ENCODE measurements at places on chromosomes 16 and 17.
A peak's percentile ranks its signal among the peaks of the same experiment; 100 is the strongest.

GRCh38 chr17:62822080-62822904 is 14.2 kb upstream of the MARCHF10 start:
- no peak overlapping the region for H3K4me3 ChIP-seq
- no peaks in the 10 kb centered on the region for H3K27me3 ChIP-seq
- peaks cover 32% of the 10 kb centered on the region for H3K4me1 ChIP-seq
- H3K36me3 ChIP-seq, result no peaks in the 10 kb centered on the region
- peak overlapping the region; percentile 14 for H3K27ac ChIP-seq

- no peak overlapping the region for H3K27ac ChIP-seq
- H3K27me3 ChIP-seq, result no peaks in the 10 kb centered on the region
- H3K4me1 ChIP-seq, result no peaks in the 10 kb centered on the region
- peaks cover 81% of the 10 kb centered on the region for H3K36me3 ChIP-seq
- no peak for DNase-seq
Measured at GRCh38 chr16:28834873-28835863, 11.0 kb downstream of the TUFM start.

DNA sequence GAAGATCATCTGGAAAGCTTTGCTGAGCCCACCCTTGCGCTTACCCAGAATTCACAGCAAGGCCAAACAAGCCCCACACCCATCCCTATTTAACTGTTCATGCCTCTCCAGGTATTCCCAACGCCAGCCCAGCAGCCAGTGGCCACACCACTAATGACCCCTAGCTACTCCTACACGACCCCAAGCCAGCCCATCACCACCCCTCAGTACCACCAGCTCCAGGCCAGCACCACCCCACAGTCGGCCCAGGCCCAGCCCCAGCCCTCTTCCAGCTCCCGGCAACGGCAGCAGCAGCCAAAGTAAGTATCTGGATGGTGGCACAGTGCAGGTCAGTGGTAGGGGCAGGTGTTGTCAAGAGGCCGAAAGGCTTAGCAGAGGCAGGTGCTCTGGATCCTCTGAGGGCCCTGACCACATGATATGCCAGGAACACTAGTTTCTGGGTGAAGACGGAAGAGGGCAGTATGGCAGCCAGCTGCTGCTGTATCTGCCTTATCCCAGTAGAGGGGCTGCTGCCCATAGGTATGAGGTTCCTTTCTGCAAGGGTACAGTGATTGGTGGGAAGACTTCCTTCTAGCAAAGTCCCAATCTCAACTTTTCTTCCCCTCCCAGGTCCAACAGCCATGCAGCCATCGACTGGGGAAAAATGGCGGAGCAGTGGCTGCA is 10.7 kb downstream of the PROCA1 start:
- H3K4me1 ChIP-seq, result no peaks in the 10 kb centered on the region
- H3K36me3 ChIP-seq, result peaks cover 89% of the 10 kb centered on the region
- H3K27me3 ChIP-seq, result no peaks in the 10 kb centered on the region
- H3K27ac ChIP-seq, result no peak overlapping the region
- no peak for DNase-seq
- no peak overlapping the region for H3K4me3 ChIP-seq

GRCh38 chr16:19542138-19542821 is 13.2 kb upstream of the VPS35L start:
- no peaks in the 10 kb centered on the region for H3K4me1 ChIP-seq
- H3K27me3 ChIP-seq, result no peaks in the 10 kb centered on the region
- H3K4me3 ChIP-seq, result no peak overlapping the region
- DNase-seq, result no peak
- no peak overlapping the region for H3K27ac ChIP-seq
- H3K36me3 ChIP-seq, result peaks cover 9% of the 10 kb centered on the region

DNA sequence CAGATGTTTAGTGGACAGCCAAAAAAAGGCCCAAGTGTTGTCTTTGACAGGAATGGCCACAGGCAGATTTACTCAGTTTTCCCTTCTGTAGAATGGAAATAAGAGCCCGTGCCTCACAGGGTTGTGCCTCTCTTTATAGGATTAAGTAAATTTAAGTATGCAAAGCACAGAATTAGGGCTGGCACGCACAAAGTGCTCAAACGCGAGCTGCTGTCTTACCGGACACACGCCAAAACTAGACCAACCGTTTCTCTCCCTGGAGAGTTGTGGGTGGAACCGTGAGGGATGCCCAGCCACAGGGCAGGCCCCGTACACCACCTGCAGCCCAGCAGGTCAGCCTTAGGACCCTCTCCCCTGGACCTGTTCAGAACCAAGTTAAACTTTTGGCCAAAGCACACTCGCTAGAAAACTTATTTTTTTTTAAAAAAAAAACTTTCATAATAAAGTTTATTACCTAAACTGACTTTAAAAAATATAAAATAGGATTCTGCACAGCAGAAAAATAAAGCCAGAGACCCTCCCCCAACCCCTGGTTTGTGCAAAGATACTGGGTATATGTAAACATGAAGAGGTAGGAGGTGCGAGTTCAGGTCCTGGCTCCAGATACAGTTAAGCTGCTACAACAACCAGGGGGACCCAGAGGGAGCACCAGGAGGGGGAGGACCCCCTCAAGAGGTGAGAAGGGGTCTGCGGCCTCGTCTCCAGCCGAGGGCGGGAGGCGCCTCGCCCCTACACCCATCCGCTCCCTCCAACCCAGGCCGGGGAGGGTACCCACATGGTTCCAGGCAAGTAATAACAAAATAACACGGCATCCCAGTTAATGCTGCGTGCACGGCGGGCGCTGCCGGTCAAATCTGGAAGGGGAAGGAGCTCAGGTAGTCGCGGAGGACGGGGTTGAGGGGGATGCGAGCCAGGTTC is 1.8 kb downstream of the SOCS1 start:
- H3K4me3 ChIP-seq, result peak overlapping the region; percentile 87
- no peaks in the 10 kb centered on the region for H3K27me3 ChIP-seq
- peak; percentile 16 for DNase-seq
- peak overlapping the region; percentile 81 for H3K27ac ChIP-seq

- no peaks in the 10 kb centered on the region for H3K36me3 ChIP-seq
- H3K27ac ChIP-seq, result no peak overlapping the region
- DNase-seq, result no peak
- no peaks in the 10 kb centered on the region for H3K27me3 ChIP-seq
Measured at GRCh38 chr16:85449191-85449884, 163.8 kb upstream of the GSE1 start.

DNA sequence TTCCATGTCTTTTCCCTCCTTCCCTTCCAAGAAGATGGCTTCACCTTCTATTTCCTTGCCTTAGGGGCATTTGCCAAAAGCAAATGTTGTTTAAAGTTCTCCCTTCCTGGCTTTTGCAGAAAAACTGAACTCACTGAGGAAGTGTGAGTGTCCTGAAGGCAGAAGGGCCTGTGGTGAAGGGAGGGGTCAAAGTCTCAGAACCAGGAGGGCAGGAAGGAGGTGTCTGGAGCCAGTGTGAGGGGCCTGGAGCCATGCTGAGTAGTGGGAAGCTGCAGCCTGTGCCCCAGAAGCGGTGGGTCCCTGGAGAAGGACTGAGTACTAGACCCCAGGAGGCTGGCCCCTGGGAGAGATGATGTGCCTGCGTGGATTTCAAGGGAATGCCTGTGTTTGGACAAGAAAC is 23.8 kb upstream of the SUPT4H1 start:
- no peaks in the 10 kb centered on the region for H3K4me1 ChIP-seq
- DNase-seq, result no peak
- no peak overlapping the region for H3K4me3 ChIP-seq
- peaks cover 21% of the 10 kb centered on the region for H3K27me3 ChIP-seq
- no peaks in the 10 kb centered on the region for H3K36me3 ChIP-seq
- H3K27ac ChIP-seq, result no peak overlapping the region

DNA sequence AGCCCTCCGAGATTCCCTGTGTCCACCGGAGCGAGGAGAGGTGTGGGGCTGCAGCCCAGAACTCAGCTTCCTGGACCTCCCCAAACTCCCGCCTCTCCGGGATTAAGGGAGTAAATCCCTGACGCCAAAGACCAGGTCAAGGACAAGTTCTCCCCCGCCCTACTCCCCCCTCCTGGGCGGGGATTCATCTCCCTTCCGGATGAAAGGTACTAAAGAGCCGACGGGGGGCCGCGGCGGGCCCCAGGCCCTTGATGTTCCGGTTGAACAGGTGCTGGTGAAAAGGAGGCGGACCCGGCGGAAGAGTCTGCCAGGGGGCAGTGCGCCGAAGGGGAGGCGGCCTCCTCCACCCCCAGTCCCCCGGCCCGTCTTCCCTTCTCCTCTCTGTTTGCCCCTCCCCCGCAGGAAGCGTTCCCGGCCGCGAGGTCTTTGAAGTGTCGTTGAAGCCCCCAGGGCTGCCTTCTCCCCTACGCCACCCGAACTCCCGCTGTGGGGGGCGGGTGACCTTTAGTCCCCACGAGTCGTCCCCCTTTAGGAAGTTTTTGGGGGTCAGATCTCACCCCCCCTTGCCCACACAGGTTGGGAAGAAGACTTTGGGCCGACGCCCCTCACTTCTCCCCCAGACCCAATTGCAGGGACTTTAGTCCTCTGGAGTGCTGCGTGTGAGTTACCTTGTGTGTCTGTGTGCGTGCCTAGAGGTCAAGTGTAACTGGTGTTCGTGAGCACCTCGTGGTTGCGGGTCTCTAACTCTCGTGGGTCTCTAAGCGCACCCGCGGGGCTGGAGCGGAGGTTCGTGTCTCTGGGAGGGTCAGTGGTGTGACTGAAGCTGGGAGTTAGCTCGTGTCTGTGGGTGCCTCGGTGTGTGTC is 1.1 kb upstream of the MLLT6 start:
- peaks cover 8% of the 10 kb centered on the region for H3K36me3 ChIP-seq
- peak overlapping the region; percentile 68 for H3K4me3 ChIP-seq
- no peaks in the 10 kb centered on the region for H3K27me3 ChIP-seq
- peak overlapping the region; percentile 93 for H3K27ac ChIP-seq
- H3K4me1 ChIP-seq, result peaks cover 17% of the 10 kb centered on the region

DNA sequence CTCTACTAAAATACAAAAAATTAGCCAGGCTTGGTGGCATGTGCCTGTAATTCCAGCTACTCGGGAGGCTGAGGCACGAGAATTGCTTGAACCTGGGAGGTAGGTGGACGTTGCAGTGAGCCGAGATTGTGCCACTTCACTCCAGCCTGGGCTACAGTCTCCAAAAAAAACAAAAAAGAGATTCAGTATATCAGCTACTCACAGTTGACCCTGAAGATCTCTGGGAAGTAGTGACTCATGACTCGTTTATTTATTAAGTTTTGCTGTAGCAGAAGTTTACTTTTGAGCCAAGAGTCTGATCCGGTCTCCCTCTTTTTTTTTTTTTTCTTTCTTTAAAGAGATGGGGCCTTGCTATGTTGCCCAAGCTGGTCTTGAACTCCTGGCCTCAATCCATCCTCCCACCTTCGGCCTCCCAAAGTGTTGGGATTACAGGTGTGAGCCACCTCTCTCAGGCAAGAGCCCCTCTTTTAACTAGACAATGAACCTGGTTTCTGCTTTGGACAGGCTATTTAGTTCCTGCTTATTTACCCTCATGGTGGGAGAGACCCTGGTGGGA is 4.4 kb downstream of the MVP start:
- peaks cover under 1% of the 10 kb centered on the region for H3K36me3 ChIP-seq
- peaks cover 37% of the 10 kb centered on the region for H3K4me1 ChIP-seq
- peak; percentile 91 for DNase-seq
- H3K4me3 ChIP-seq, result no peak overlapping the region
